Fibroblast of lung (primary cell): ENCODE measurements at places on chromosomes 3 and 15. TPM values are rescaled to one million over a fixed set of nuclear protein-coding genes. Genes with fewer than 3 reads are reported as not detected.

DNA sequence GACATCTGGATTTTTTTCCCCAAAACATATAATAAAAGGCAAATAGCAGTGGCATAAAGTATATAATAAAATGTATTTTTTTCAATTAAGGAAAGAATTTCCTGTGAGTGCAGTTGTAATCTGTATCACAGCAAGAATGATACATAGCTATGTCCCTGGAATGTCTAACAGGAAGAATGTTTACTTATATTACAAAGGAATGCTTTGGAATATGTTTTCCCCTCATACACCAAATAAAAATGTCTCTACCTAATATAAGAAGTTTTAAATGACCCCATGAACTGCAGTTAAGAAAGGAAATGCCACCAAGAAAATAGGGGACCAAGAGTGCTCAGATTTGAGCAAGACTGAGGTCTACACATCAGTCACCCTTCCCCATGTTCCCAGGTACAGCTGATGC is 38.0 kb upstream of the ATP11B start:
- DNase-seq: no peak

DNA sequence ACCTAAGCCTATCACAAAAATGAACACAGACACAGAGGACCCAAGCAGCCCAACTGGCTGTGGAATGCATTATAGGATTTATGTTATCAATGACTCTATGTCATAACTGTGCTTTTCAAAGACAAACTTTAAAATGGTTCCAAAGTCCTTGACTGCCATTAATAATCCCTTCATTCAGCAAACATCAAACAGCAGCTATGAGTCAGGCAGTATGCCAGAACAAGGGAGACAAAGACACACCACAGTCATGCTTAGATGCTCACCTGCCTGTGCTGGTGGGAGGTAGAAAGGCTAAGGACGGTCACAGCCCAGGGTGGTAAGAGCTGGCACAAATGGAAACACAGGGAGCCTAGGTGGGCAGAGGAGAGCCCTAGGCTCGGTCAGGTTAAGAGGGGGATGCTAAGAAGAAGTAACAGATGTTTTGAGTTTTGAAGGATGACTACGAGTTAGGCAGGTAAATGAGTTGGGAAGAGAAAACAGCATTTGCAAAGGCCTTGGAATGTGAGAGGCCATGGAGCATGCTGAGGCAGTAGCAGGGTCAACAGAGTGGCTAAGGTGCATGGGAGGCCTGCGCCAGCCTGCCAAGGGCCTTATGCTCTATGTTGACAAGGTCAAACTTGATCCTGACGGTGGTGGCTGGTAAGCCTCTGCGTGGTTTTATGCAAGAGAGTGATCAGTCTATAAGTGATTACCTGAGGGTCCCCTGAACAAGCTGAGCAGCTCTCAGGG is 23.0 kb downstream of the NMNAT3 start:
- no peak for DNase-seq

Gene MAP3K13
- total RNA-seq: 13.4 and 15.0 TPM in 2 replicates

- peak; percentile 68 for DNase-seq
Measured at GRCh38 chr3:27507515-27508266, 23.5 kb upstream of the SLC4A7 start.

Gene ADGRG7
- total RNA-seq: not detected in 2 replicates

GRCh38 chr3:137866933-137867332 is 102.8 kb downstream of the SOX14 start:
- DNase-seq: no peak

Gene IL17RD
- total RNA-seq: 1.8 and 2.1 TPM in 2 replicates

Gene RAD51
- 0.77 and 1.3 TPM in 2 replicates for total RNA-seq

GRCh38 chr15:59691194-59691805 is 2.2 kb upstream of the BNIP2 start:
- DNase-seq: peak; percentile 71

Gene POLQ
- 3.3 and 4.1 TPM in 2 replicates for total RNA-seq

Gene ADAMTS17
- total RNA-seq: under 0.01 and 0.17 TPM in 2 replicates

GRCh38 chr15:24146251-24146650 is 459.1 kb upstream of the NDN start:
- DNase-seq: no peak

Gene SGO1
- 0.26 and 1.8 TPM in 2 replicates for total RNA-seq

Gene SLC15A2
- 0.26 and 0.33 TPM in 2 replicates for total RNA-seq

GRCh38 chr3:194727435-194728128 is 41.9 kb downstream of the FAM43A start:
- DNase-seq: peak; percentile 19

- no peak for DNase-seq
Measured at GRCh38 chr15:51936105-51936478, 35.5 kb downstream of the LEO1 start.

DNA sequence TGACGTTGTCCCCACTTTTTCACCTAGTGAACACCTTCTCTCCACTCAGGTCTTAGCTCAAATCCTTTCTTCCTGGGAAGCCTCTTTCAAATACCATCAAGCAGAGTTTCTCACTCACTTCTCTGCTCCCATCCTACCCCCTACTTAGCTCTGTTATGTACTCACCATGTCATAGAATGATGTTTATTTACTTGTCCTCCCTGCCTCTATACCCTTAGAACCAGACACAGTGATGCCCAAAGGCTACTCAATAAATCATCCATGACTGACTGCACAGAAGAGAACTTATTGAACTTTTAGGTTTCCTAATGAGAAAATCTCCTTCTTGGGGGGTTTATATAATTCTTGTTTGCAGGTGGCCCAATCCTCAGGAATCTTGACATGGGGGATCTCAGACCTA is 154.2 kb downstream of the SSR3 start:
- no peak for DNase-seq

- DNase-seq: no peak
Measured at GRCh38 chr3:196942915-196943277, 568 bp upstream of the NCBP2 start.

DNA sequence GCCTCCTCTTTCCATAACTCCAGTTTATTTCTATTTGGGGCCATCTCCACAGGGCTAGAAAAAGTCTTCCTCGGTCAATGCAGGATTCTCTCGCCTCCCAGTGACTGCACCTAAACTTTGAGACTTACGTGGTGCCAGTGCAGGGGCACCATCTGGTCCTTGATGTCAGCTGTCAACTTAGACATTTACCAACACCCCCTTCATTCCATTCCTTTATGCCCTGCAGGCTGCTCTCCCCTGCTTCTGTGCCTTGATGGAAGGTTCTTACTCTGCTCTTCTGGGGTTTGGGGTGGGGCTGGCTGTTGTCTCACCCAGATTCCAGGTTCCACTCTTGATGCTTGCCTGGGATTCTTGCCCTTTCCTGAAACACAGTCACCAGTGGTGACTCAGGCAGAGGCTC is 101.8 kb downstream of the ST8SIA2 start:
- no peak for DNase-seq

Gene GNB4
- 49.6 and 55.7 TPM in 2 replicates for total RNA-seq

GRCh38 chr15:37394402-37395099 is 294.2 kb upstream of the MEIS2 start:
- no peak for DNase-seq

GRCh38 chr3:72408983-72409779 is 439.1 kb downstream of the SHQ1 start:
- DNase-seq: no peak

DNA sequence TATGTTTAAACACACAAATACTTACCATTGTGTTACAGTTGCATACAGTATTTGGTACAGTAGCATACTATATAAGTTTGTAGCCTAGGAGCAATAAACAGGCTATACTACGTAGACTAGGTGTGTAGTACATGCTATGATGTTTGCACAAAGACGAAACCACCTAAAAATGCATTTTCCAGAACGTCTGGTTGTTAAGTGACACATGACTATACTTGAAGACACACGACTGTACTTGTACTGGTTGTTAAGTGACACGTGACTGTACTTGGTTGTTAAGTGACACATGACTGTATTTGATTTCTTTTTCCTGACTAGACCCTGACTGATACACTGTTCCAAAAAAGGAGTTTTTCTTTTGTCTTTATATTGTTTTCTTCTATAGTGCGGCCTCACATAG is 34.1 kb downstream of the RAB8B start:
- DNase-seq: no peak
